ENCODE measurements at places on chromosomes 2 and 18. TPM values are rescaled to one million over a fixed set of nuclear protein-coding genes. Genes with fewer than 3 reads are reported as not detected.

GRCh38 chr2:85246348-85246747 is 81.4 kb downstream of the TGOLN2 start:
- no peak overlapping the region for H3K4me3 ChIP-seq
- peaks cover 58% of the 10 kb centered on the region for H3K4me1 ChIP-seq
- no peak overlapping the region for H3K27ac ChIP-seq
- no peaks in the 10 kb centered on the region for H3K27me3 ChIP-seq
- DNase-seq: no peak

- H3K36me3 ChIP-seq: no peaks in the 10 kb centered on the region
- H3K4me3 ChIP-seq: no peak overlapping the region
- H3K4me1 ChIP-seq: no peaks in the 10 kb centered on the region
- DNase-seq: no peak
- no peak overlapping the region for H3K27ac ChIP-seq
- H3K27me3 ChIP-seq: no peaks in the 10 kb centered on the region
Observed at GRCh38 chr18:58315739-58316215, 271.8 kb downstream of the NEDD4L start.

DNA sequence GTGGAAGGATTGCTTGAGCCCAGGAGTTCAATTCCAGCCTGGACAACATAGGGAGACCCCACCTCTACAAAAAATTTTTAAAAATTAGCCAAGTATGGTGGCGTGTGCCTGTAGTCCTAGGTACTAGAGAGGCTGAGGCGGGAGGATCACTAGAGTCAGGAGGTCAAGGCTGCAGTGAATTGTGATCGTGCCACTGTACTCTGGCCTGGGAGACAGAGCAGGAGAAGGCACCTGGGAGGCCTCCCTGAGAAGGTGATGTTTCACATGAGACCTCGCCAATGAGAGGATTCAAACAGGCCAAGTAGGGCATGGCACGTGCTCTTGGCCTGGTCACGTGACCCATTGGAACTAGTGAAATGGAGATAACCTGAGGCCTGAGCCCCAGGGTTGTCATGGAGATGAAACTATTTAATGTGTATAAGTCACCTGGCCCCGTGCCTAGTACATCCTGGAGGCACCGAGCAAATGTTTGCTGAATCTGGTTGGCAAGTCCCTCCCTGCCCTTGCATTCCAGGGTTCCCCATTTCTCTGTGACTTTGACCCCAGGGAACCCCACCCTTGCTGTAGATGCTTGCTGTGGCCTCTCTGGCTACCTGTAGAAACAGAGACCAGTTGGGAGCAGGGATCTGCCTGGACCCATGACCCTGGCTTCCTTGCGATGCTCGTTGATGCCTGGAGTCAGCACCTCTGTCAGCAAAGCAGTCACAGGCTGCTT is 26.1 kb upstream of the ROCK2 start:
- H3K27me3 ChIP-seq: no peaks in the 10 kb centered on the region
- H3K36me3 ChIP-seq: no peaks in the 10 kb centered on the region
- H3K27ac ChIP-seq: no peak overlapping the region
- H3K4me3 ChIP-seq: no peak overlapping the region

DNA sequence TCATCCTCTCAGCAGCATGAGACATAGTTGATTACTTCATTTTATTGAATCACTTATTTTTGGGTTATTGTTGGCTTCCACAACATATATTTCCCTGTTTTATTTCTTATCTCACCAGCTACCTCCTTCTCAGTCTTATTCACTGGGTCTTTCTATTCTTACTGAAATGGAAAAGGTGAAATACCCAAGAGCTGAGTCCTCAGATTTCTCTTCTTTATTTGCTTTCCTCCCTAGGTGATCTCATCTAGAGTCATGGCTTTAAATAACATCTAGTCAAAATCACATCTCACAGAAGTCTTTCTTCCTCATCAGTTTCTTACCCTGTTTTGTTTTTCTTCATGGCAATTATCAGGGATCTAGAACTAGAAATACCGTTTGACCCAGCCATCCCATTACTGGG is 105.0 kb upstream of the RBBP8 start:
- peaks cover 1% of the 10 kb centered on the region for H3K4me1 ChIP-seq
- H3K4me3 ChIP-seq: no peak overlapping the region
- H3K27ac ChIP-seq: no peak overlapping the region
- no peaks in the 10 kb centered on the region for H3K36me3 ChIP-seq
- DNase-seq: no peak

- H3K4me1 ChIP-seq: no peaks in the 10 kb centered on the region
- no peaks in the 10 kb centered on the region for H3K36me3 ChIP-seq
- DNase-seq: no peak
- H3K27ac ChIP-seq: no peak overlapping the region
- H3K4me3 ChIP-seq: no peak overlapping the region
Observed at GRCh38 chr18:13620206-13620672, 106.1 kb downstream of the FAM210A start.

GRCh38 chr2:119760237-119760955 is 674 bp downstream of the PTPN4 start:
- H3K36me3 ChIP-seq: no peaks in the 10 kb centered on the region
- H3K4me3 ChIP-seq: peak overlapping the region; percentile 98
- no peak for DNase-seq
- peaks cover 34% of the 10 kb centered on the region for H3K4me1 ChIP-seq

DNA sequence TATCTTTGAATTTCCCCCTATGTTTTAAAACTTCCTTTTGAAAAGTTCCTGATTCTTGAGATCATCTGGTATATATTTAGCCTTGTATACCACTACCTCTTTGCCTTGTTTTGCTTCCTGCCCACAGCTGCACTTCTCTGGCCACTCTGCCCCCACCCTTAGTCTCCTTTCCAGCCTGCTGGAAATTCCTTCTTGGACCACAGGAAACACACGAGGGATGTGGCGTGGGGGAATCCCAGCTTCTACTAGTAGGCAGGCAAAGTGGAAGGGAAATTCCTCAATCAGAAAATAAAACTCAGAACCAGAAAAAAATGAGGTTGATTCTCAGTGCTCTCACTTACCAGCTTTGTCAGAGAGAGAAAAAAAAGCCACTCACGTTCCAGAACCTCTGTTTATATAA is 13.4 kb downstream of the IL18RAP start:
- no peak for DNase-seq
- H3K4me1 ChIP-seq: no peaks in the 10 kb centered on the region
- H3K4me3 ChIP-seq: no peak overlapping the region
- no peaks in the 10 kb centered on the region for H3K27me3 ChIP-seq
- H3K27ac ChIP-seq: no peak overlapping the region
- H3K36me3 ChIP-seq: no peaks in the 10 kb centered on the region

- H3K4me3 ChIP-seq: no peak overlapping the region
- H3K27ac ChIP-seq: peak overlapping the region; percentile 38
- DNase-seq: peak; percentile 39
Observed at GRCh38 chr2:8984855-8985254, 18.6 kb downstream of the MBOAT2 start.

- no peak overlapping the region for H3K27ac ChIP-seq
- H3K27me3 ChIP-seq: peaks cover 19% of the 10 kb centered on the region
- no peak for DNase-seq
- H3K4me3 ChIP-seq: no peak overlapping the region
- H3K36me3 ChIP-seq: no peaks in the 10 kb centered on the region
Observed at GRCh38 chr2:60413814-60414168, 139.7 kb downstream of the BCL11A start.

DNA sequence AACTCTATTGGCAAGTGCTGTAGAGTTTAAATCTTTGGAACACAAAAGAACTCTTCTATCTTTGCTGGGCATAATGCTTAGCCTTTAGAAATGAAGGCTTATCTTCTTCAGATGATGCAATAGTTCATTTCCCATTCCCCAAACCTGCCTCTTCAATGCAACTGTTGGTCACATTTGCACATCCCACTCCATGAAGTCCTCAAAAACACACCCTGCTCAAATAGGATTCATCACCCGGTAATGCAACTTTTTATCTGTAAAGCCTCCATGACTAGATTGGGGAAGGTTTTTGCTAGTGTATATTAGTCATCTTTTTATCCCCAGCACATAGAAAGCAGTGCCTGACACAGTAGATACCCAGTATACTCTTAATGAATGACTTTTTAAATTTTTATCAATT is 376.4 kb downstream of the RBM43 start:
- DNase-seq: no peak
- no peak overlapping the region for H3K4me3 ChIP-seq
- no peak overlapping the region for H3K27ac ChIP-seq
- no peaks in the 10 kb centered on the region for H3K27me3 ChIP-seq
- no peaks in the 10 kb centered on the region for H3K36me3 ChIP-seq
- no peaks in the 10 kb centered on the region for H3K4me1 ChIP-seq

GRCh38 chr2:25617948-25618646 is 55.3 kb downstream of the DTNB start:
- DNase-seq: no peak
- H3K27me3 ChIP-seq: no peaks in the 10 kb centered on the region

- H3K4me3 ChIP-seq: no peak overlapping the region
- H3K27me3 ChIP-seq: no peaks in the 10 kb centered on the region
- H3K4me1 ChIP-seq: peaks cover 14% of the 10 kb centered on the region
- H3K27ac ChIP-seq: no peak overlapping the region
- H3K36me3 ChIP-seq: no peaks in the 10 kb centered on the region
Observed at GRCh38 chr18:32422201-32422600, 48.5 kb downstream of the GAREM1 start.

DNA sequence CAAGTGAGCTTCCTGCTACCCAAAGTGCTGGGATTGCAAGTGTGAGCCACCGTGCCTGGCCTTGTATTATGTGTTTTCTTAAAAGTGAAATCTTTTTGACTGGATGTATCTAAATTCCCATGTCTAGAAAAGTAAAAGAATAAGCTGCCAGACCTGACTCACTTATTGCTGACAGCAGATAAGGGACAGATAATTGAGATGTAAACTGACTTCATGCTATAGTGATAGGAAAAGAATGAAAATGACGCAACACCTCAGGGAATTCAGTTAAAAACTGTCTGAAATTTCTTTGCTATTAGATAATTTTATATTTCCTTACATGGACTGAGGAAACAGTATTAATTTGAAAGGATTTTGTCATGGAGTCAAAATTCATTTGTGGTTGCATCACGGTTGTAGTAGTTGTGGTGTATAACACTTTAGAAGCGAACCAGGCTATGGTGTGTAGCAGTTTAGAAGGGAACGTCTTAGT is 19.4 kb downstream of the TTC27 start:
- H3K27ac ChIP-seq: no peak overlapping the region
- H3K4me1 ChIP-seq: no peaks in the 10 kb centered on the region
- H3K4me3 ChIP-seq: no peak overlapping the region
- no peaks in the 10 kb centered on the region for H3K27me3 ChIP-seq

DNA sequence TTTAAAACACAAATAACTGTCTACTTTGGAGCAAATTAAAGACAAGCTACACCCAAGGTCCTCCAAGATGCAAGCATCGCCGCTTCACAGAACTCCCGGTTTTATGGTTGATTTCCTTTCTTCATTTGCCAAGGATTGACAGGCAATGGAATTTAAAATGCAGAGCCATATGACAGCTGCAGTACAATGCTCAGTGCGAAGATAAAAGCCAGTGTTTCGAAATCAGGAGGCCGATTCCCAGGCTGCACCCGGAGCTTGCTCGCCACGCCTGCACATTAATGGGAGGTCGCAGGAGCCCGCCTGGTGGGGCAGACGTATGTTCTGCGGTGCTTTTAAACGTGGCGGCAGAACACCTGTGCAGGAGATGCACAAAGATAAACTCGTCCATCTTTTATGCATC is 727.6 kb upstream of the SOX11 start:
- H3K36me3 ChIP-seq: no peaks in the 10 kb centered on the region
- no peak for DNase-seq
- H3K27me3 ChIP-seq: no peaks in the 10 kb centered on the region
- no peak overlapping the region for H3K27ac ChIP-seq

DNA sequence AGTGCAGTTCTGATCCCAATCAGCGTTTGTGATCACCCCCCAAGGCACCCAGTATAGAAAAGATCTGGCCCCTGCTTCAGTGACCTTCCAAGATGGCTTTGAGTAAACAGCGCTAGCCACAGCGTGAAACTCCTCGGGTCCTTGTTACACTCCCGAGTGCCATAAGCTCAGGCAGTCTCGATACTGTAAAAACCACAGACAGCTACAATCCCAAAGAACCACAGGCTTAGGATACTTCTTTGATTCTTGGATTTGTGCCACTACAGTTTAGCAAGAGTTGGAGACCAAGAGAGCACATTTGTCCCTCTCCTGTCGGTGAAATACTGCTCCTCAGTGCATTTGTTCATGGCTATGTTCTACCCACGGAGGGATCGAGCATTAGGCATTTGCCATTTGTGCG is 352.5 kb upstream of the ZNF521 start:
- H3K4me1 ChIP-seq: peaks cover 13% of the 10 kb centered on the region
- H3K27me3 ChIP-seq: no peaks in the 10 kb centered on the region
- H3K36me3 ChIP-seq: no peaks in the 10 kb centered on the region
- no peak overlapping the region for H3K4me3 ChIP-seq

- no peaks in the 10 kb centered on the region for H3K4me1 ChIP-seq
- H3K36me3 ChIP-seq: no peaks in the 10 kb centered on the region
- no peaks in the 10 kb centered on the region for H3K27me3 ChIP-seq
- no peak for DNase-seq
- no peak overlapping the region for H3K27ac ChIP-seq
- no peak overlapping the region for H3K4me3 ChIP-seq
Observed at GRCh38 chr18:45606007-45606406, 9.3 kb upstream of the SLC14A2 start.

DNA sequence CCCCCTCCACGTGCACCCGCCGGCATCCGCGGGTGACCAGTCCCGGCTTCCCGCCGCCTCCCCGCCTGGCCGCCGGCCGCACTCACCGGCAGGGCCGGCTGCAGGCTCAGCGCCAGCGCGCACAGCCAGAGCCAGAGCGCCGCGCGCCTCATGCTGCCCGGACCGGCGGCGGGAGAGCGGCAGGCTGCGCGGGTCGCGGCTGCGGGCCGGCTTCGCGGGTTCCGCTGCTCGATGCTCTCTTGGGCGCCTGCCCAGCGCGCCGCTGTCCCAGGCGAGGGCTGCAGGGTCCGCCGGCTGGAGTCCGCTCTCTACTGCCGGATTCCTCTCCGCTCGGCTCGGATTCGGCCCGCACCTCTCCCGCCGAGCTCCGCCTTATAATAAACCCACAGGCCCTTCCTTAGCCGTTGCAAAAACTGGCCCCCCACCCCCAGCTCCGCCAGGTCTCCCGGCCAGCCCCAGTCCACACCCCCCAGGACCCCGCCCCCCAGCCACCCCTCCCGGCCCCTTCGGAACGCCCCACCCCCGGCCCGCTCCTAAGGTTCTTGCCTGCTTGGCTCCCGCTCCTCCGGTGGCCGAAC is at the start of gene SDC1:
TSS of gene SDC1 (minus strand) at position 415 of the 578 bp plus-strand sequence. CDS start at position 152, 263 bp downstream.
- H3K4me3 ChIP-seq: peak within 1 kb of the TSS; percentile 77
- H3K36me3 ChIP-seq: no peaks in the 10 kb centered on the region
- H3K4me1 ChIP-seq: peaks cover 25% of the 10 kb centered on the region

FHL2 gene
- total RNA-seq: 17.8 TPM

TTN gene
- total RNA-seq: 0.53 TPM

VWA3B gene
- total RNA-seq: not detected

OR6B3 gene
- not detected for total RNA-seq

ALLC gene
- not detected for total RNA-seq

MAL gene
- not detected for total RNA-seq

PRSS56 gene
- not detected for total RNA-seq

CPS1 gene
- 86.8 TPM for total RNA-seq

PRKAG3 gene
- total RNA-seq: not detected

CCDC141 gene
- total RNA-seq: 1.8 TPM

GREB1 gene
- 30.8 TPM for total RNA-seq

MALL gene
- total RNA-seq: 1.4 TPM

Measured in neural progenitor cell (in vitro differentiated cells).